Kidney epithelial cell (primary cell): ENCODE measurements at places on chromosomes 5 and 9.
A peak's percentile ranks its signal among the peaks of the same experiment; 100 is the strongest.

DNA sequence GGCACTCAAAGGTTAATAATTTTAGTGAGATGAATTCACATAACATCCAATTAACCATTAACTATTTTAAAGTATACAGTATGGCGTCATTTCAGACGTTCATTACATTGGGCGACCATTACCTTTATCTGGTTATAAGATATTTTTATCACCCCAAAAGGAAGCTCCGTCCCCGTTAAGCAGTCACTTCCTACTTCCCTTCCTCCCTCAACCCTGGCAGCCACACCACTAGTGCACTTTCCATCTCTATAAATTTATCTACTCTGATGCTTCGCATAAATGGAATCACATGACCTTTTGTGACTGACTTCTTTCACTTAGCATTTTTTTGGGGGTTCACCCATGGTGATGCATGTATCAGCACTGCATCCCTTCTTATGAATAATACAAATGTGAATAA, 168.3 kb upstream of the PUM3 start:
- DNase-seq, result no peak

DNA sequence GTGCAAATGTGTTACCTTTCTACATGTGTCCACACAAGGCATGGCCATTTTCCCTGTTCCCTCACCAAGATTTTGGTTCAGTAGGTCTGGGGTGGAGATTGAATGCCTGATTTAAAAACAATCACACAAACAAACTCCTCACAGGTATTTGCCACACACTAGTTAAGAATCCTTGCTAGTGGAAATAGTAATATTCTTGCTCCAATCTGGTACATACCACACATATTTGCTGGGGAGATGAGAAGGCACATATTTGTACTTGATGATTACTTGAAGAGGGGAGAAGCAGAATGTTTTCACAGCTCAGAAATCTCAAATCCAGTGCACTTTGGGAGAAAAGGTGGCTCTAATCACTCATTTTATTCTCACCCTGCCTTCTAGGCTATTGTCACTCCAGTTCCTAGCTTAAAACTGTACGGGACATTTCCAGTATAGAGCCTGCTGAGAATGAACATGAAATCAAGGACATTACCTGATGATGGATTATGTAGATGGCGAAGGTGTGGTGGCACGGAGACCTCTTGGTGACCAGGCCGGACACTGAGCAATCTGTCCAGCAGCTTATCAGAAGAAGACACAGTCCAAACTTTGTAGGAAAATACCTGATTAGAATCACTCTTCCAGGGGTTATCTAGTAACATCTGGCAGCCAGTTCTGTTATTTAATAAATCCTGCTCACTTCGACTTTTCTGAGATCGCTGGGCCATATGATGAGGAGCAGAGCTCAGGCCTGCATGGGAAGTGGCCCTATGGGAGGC, 116.1 kb upstream of the IL6ST start:
- DNase-seq, result no peak

- no peak for DNase-seq
These were observed 258.7 kb downstream of the TRIM32 start for GRCh38 chr9:116945817-116946216.

DNA sequence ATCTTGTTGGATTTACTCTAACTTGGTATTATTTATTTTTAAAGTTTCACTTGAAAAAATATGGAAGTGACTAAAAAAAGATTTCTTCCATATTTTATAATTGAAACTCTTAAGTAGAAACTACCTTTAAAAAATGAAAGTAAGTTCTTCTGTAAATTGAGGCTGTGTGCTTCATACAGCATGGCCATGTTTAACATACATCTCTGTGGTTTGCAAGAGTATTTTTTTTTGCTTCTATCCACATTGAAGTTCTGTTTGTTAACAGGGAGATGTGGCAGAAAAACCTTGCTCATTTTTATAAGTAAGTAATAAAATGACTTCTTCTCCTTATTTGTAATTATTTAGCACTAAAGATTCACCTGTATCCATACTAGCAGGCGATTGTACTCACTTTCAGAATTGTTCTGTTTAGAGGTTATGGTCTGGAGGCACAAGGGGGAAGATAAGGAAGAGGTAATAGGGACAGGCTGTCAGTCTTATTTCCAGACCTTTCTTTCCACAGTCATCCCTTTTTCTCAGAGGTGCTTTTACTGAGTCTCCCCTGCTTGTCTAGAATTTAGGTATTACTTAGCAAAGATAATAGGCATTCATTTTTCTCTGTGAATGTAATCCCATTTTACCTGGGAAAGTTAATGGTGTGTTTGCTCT, 16.0 kb downstream of the FYB1 start:
- no peak for DNase-seq

DNA sequence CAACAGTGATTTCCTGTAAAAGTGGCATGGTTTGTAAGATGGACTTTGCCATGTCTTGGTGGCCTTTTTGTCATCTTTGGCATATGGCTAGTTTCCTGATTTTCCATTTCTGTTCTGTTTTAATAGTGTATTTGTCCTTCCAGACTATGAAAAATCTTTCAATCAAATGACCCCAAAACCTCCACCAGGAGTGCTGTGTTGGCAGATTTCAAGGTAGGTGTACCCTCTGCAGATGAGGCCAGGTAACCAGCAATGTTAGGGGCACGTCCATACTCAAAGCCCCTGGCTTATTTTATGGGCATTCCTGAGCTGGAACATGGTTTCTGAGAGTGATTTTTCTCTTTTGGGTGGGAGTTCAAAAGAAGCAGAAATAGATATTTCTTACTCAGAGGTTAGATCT, 15.2 kb upstream of the MAP1B start:
- DNase-seq, result no peak

DNA sequence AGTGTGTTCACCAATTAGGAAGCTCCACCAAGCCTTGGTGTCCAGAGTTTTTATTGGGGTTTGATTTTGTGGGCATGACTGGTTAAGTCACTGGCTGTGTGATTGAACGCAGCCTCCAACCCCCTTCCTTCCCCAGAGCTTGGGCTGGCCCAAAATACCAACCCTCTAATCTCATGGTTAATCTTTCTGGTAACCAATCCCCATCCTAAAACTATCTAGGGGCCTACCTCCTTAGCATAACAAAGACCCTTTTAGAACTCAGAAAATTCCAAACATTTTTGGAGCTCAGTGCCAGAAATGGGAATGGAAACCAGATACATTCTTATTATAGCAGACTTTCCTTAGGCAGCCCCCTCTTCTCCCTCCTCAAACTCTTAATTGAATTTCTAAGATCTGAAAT, 35.9 kb upstream of the HRH2 start:
- DNase-seq, result no peak

GRCh38 chr5:54905942-54906537, 79.4 kb downstream of the ESM1 start:
- DNase-seq, result no peak

GRCh38 chr5:116032094-116032517, at the start of gene ARL14EPL:
Gene ARL14EPL (plus strand): TSS chr5:116032472. CDS start chr5:116051466, 18,994 bp downstream.
- peak; percentile 82 for DNase-seq

DNA sequence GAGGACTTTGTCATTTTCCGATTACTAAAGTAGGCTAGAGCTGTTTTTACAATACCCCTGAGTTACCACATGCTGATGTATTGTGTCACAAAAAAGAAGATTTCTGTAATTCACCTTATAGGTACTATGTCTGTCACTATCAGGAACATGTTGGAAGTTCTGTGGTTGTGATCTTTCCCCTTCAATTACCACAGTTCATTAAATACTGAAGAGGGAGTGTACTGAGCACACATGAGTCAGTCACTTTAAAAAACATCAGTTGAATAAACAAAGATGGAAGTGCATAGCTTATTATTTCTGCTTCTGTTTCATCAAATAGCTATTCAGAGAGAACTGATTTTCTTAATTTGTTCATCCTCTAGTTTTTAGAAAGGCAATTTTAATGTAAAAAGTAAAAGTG, 31.7 kb downstream of the AP3S1 start:
- DNase-seq, result peak; percentile 42

- DNase-seq, result no peak
These were observed 5.6 kb downstream of the EGFLAM start for GRCh38 chr5:38263983-38264382.

- no peak for DNase-seq
These were observed 202.6 kb downstream of the PIK3R1 start for GRCh38 chr5:68418201-68418600.

DNA sequence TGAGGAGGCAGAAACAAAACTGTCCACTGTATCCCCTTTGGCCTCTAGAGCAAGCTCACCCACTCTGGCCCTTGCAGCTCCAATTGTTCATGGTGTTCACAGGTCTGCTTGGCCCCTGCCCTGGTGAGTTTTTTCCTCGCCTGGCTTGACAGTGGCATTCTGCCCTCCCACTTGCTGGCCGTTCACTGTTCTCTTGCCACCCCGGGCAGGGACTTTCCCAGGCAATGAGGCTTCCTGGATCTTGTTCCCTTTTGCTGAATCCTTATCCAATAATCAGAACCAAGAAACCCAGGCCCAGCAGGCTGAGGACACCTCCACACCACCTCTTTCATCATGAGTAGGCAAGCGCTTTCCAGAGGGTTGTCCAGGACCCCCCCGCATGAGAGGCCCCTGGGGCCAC, 31.2 kb downstream of the ZNF618 start:
- no peak for DNase-seq

DNA sequence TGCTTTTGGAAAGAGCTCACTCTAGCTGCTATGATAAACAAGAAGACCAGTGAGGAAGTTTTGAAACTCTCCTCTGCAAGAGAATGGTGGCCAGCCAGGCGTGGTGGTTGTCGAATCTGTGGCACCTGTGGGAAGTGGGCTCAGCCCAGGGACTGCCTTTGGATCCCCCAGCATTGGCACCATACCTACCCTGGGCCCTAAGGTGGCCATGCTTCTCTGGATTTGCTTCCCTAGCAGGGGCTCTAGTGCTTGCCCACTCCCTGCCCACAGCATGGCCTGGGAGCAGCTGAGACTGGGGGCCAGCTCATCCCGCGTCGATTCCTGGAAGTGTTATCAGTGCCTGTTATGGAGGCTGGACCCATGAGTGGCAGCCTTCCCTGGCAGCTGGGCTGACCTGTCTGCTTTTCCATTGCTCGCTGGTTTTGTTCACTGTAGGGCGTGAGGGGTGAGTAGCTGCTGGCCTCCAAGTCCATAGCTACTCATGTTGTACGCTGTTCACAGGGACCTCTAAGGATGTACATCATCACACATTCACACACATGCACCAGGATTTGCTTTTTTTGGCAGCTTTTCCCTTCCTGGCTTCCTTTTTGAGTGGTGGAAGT, 2.3 kb downstream of the SLC22A4 start:
- no peak for DNase-seq

- DNase-seq, result no peak
These were observed 2.2 kb upstream of the RGS3 start for GRCh38 chr9:113461285-113461684.

GRCh38 chr5:16935231-16936149, 598 bp downstream of the MYO10 start:
- DNase-seq, result no peak

- DNase-seq, result no peak
These were observed 30.8 kb downstream of the GLRX start for GRCh38 chr5:95791751-95792150.

GRCh38 chr5:171676286-171676944, 109.2 kb upstream of the SMIM23 start:
- no peak for DNase-seq

DNA sequence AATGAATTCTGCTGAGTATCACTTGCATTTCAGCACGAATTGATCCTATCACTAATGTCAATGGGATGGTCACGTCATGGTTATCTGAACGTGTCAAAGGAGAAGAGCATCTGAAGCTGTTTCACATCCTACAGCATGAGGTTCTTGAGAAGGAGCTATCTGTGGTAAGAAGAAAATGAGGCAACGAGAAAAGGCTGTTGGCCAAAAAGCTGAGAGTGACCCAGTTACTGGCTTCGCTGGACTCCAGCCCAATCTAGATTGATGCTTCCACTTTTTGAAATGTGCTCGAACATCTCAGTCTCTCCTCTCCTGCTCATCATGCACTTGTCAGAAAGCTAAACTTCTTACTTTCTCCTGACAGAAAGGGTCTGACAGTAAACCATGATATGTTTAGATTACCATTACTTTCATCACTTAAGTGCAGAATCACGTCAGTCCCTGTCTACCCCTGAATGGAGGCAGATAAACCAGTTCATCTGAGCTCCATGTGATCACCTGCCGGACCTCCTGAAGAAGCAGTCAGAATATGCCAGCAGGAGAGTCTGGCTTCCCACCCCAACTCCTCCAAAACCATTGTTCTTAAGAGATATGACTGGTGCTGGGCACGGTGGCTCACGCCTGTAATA, 22.5 kb downstream of the MGAT1 start:
- DNase-seq, result no peak
